T-cell (primary cell): ENCODE measurements at places on chromosomes 2 and 18. TPM values are rescaled to one million over a fixed set of nuclear protein-coding genes. Genes with fewer than 3 reads are reported as not detected.

DNA sequence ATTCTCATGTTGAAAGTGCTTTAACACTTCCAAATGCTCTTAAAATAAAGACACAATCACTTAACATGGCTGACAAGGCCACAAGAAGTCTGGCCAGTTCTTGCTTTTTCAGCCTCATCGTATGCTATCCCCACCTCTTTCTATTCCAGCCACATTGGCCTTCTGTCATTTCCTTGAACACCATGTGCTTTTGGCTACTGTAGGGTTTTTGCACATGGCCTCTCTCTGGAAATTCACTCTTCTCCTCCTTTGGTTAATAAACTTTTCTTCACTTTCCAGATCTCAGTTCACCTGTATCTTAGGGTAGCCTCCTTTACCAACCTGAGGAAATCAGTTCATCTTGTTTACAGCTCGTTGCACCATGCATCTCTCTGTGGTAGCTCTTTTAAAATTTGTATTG lies 450.5 kb upstream of the MEX3C start:
- H3K27ac ChIP-seq = no peak overlapping the region
- no peak overlapping the region for H3K4me3 ChIP-seq
- no peak for DNase-seq
- no peaks in the 10 kb centered on the region for H3K4me1 ChIP-seq
- no peaks in the 10 kb centered on the region for H3K36me3 ChIP-seq
- peaks cover 3% of the 10 kb centered on the region for H3K27me3 ChIP-seq

- peak overlapping the region; percentile 52 for H3K27ac ChIP-seq
- H3K27me3 ChIP-seq = no peaks in the 10 kb centered on the region
- no peak for DNase-seq
- H3K4me1 ChIP-seq = peaks cover 18% of the 10 kb centered on the region
- H3K36me3 ChIP-seq = no peaks in the 10 kb centered on the region
These were observed 36.2 kb downstream of the MAL start for GRCh38 chr2:95061601-95062183.

Gene RIT2
- total RNA-seq = not detected

DNA sequence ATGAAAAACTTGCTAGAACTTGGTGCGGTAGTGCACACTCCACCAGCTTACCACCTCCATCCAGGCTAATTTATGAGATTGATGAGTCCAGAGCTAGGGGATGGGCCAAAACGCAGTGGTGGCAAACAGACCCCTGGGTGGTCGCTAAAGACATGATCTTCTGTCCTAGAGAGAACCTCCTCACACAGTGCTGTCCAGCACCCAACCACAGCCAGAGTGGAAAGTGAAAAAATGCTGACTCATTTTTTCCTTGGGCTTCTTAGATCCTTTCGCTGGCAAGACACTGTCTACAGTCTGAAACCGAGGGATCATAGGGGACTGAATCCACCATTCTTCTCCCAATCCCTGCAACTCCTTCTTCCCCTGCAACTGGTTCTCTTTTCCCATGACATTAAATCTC lies 4.1 kb downstream of the ANTXR1 start:
- H3K27ac ChIP-seq = no peak overlapping the region
- no peaks in the 10 kb centered on the region for H3K36me3 ChIP-seq
- no peak overlapping the region for H3K4me3 ChIP-seq
- H3K27me3 ChIP-seq = peaks cover 35% of the 10 kb centered on the region

GRCh38 chr2:68429311-68429826 lies 37.7 kb downstream of the FBXO48 start:
- H3K27ac ChIP-seq = no peak overlapping the region
- peaks cover 37% of the 10 kb centered on the region for H3K4me1 ChIP-seq

DNA sequence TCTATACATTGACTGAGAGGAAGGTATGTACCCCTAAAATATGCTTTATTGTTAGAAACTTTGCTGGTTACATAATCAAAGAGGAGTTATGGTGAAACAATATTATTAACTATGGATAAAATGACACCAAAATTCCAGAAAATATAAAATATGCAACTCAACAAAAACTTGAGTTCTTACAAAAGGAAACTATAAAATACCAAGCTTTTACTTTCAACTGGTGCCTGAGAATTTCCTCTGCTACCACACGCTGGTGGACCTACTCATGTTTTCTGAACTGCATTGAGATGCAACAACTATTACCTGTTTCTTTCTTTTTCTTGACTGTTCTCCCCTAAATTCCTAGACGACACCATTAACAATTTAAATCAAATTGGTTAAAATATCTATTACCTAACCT lies 8.2 kb upstream of the NFE2L2 start:
- no peaks in the 10 kb centered on the region for H3K4me1 ChIP-seq
- no peak overlapping the region for H3K27ac ChIP-seq
- no peaks in the 10 kb centered on the region for H3K36me3 ChIP-seq
- no peak for DNase-seq

GRCh38 chr2:199457147-199458008 lies at the start of gene SATB2:
SATB2 (minus strand) TSS chr2:199457939; CDS start chr2:199456037, 1,902 bp downstream.
- H3K27ac ChIP-seq = no peak within 1 kb of the TSS
- peaks cover 15% of the 10 kb centered on the region for H3K4me1 ChIP-seq
- H3K36me3 ChIP-seq = no peaks in the 10 kb centered on the region
- peaks cover 12% of the 10 kb centered on the region for H3K27me3 ChIP-seq
